ENCODE measurements at places on chromosomes 1 and 21.

GRCh38 chr21:27683292-27683691, 716.4 kb upstream of the ADAMTS5 start:
- DNase-seq: no peak

DNA sequence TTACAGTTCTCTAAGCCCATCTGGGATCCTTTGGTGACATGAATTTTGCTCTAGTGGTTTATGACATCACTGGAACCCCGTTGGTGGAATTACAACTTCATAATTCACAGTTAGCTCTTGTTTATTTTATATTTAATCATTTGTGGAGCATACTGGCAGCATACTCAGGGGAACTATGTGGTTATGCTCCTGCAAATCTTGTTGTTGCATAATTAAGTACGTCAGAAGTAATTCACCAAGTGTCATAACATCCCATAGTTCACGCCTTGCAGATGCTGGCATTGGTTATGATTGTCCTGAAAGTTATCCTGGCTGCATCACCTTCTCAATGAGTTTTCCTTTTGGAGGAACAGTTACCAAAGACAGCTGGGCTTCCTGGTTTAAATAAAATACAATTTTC, 16.5 kb downstream of the PRRX1 start:
- no peak for DNase-seq

DNA sequence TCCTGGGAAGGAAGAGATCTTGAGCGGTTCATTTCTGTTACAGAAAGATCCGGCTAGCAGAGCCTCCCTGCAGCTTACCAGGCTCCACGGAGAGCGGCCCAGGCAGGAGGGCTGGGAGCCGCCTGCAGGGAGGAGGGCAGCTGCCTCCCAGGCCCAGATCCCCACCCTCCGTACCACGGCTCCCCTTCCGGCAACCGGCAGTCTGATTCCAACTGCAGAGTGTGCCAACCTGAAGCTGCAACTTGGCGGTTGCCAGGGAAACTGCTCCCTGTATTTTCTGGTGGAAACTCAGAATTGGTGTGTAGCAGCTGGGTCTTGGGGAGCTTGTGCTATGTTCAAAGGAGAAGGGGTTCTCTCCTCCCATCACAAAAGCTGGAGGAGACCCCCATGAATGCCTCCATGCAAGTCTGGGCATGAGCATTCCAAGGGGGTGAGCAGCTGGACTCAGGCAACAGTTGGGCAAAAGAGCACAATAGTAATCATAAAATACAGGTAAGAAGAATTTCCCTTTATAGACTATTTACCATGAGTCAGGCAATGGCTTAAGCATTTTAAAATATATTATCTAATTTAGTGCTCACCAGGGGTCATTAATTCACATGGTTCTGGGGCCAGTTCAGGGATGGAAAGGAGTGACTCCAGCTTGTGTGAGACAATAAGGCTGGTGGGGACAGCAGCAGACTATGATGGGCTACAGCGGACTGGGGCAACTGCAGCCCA, 46.1 kb upstream of the KAZN start:
- no peak for DNase-seq

DNA sequence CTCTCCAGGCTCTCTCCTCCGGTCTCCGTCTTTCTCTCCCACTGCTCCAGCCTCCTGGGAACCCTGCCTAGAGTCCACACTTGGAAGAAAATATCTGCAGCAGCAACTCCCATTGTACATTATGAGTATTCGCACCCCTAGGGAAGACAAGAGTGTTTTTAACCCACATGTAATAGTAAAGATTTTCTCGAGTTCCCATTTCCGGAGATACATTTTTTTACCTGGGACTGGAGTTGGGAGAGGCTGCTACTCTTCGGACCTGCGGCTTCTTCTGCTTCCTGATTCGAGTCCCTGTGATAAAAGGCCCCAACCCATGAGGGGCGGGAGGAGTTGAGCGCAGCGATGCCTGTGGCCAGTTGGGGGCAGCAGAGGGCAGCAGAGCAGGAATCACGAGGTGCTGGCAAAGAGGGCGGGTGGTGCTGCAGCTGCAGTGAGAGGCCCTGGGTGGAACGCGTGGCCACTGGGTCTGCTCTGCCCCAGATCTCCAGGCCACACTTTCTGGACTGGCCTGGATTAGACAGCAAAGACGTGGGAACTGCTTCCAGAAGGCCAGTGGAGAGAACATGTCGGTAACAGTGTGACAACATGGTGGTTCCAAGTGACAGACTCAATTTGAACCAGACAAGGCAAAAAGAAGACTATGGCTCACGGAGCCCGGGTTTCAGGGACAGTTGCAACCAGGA, 221.0 kb upstream of the CSF3R start:
- peak; percentile 18 for DNase-seq

Measured in NCI-H1417 treated with DMSO at 0.1 percent for 48 hours (cell line).